ENCODE measurements at places on chromosomes 6 and 20. TPM values are rescaled to one million over a fixed set of nuclear protein-coding genes. Genes with fewer than 3 reads are reported as not detected.

GRCh38 chr6:132607544-132608233 lies 16.4 kb downstream of the TAAR2 start:
- H3K27me3 ChIP-seq, result no peaks in the 10 kb centered on the region
- DNase-seq, result no peak
- no peak overlapping the region for H3K27ac ChIP-seq
- no peaks in the 10 kb centered on the region for H3K4me1 ChIP-seq
- no peak overlapping the region for H3K4me3 ChIP-seq
- no peaks in the 10 kb centered on the region for H3K36me3 ChIP-seq

- H3K27me3 ChIP-seq, result no peaks in the 10 kb centered on the region
- H3K27ac ChIP-seq, result no peak overlapping the region
- peaks cover 7% of the 10 kb centered on the region for H3K36me3 ChIP-seq
These were observed 15.2 kb downstream of the RSPH4A start for GRCh38 chr6:116631379-116631990.

Gene FRS3
- total RNA-seq, result 4.4 TPM

- H3K36me3 ChIP-seq, result no peaks in the 10 kb centered on the region
- no peaks in the 10 kb centered on the region for H3K27me3 ChIP-seq
- no peaks in the 10 kb centered on the region for H3K4me1 ChIP-seq
- H3K27ac ChIP-seq, result no peak overlapping the region
- H3K4me3 ChIP-seq, result no peak overlapping the region
- DNase-seq, result no peak
These were observed 40.5 kb downstream of the HLA-F start for GRCh38 chr6:29763491-29764289.

Gene BANF2
- not detected for total RNA-seq

Gene VWA7
- total RNA-seq, result 0.74 TPM

- no peaks in the 10 kb centered on the region for H3K36me3 ChIP-seq
- no peaks in the 10 kb centered on the region for H3K4me1 ChIP-seq
- no peak overlapping the region for H3K4me3 ChIP-seq
- H3K27me3 ChIP-seq, result no peaks in the 10 kb centered on the region
- no peak overlapping the region for H3K27ac ChIP-seq
These were observed 232.1 kb upstream of the TENT5A start for GRCh38 chr6:81984599-81984998.

- no peak overlapping the region for H3K27ac ChIP-seq
- H3K4me1 ChIP-seq, result no peaks in the 10 kb centered on the region
- H3K4me3 ChIP-seq, result no peak overlapping the region
- H3K36me3 ChIP-seq, result no peaks in the 10 kb centered on the region
- no peaks in the 10 kb centered on the region for H3K27me3 ChIP-seq
- no peak for DNase-seq
These were observed 10.3 kb upstream of the VAPB start for GRCh38 chr20:58378704-58379103.

Measured in vagina (tissue), 2 donors.